Mesendoderm (in vitro differentiated cells): ENCODE measurements at places on chromosomes 7 and 10.
A peak's percentile ranks its signal among the peaks of the same experiment; 100 is the strongest.

DNA sequence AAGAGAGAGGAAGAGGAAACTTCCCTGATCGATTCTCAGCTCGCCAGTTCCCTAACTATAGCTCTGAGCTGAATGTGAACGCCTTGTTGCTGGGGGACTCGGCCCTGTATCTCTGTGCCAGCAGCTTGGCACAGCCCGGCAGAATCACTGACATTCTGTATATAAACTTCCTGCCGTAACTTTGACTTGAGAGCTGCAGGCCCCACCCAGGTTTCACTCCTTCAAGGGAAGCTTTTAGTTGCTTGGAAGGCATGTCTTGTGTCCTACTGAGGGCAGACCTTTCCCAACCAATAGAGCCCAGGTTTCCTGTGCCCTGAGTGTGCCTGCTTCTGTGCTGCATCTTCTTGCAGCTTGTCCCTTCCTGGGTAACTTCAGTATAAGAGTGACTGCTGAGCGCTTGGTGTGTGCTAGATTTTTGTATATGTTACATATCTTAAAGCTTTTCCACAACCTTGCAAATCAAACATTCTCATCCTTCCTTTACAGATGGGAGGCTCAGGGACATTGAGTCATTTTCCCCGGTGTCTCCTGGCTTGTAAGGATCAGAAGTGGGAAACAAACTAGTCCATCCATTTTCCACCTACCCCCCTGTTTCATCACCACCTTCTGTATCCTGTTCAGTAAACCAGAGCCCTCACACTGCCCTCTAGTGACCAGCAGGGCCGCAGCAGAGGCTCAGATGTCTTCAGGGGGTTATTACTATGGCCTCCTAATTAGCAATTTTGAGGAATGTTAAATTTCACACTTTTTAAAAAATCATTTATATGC, 225.2 kb upstream of the PRSS58 start:
- peak; percentile 73 for DNase-seq

GRCh38 chr7:762885-763284, 35.8 kb upstream of the PRKAR1B start:
- DNase-seq = no peak

DNA sequence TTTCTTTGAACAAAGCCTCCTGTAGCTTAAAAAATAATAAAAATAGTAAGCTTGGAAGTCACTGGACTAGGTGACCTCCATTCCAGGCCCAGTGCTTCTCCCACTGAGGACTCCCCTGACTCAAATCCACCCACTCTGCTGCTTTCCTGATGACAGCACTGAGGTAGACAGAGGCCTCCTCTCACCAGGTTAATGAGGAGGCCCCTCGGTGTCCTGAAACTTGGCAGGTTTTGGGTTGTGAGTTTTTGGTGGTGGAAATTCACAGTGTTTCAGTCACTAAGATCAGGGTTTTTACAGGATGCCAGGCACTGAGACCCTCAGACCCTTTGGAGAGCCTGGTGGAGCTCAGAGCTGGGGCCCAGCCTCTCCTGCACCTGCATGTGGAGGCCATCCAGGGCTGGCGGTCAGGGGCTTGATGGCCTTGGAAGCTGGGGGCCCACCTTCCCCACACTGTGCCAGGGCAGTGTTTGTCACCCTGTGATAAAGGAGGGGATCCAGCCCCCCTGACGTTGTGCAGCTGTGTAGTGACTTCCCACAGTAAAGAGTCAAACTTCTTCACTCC, 19.1 kb downstream of the TSPAN14 start:
- no peak for DNase-seq

DNA sequence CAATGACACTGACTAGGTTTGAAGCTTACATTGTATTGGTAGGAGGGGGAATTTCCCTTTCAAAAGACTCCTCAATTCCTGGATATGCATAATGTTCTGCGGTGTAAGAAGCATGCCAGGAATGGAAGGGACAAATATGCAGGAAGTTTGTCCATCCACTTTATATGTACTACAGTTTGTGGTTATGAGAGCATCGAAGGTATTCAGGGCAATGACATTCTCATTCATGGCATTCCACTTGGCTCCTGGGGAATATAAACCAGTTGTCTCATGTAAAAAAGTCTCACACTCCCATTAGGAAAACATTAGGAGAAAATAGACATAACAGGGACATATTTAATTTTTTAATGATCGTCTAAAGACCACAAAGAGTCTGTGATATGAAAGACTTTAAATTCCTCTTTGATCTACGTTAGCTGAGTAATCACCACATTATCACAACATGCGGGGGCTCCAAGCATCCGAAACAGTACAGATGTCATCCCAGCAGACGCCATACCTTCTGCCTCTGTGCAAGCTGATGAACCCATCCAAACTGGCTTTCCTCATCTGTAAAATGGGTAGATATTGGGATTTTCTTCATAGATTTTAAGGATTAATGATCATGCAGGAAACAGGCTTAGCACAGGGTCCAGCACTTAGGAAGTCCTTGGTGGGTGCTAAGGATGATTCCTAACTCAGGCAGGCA, 675.3 kb downstream of the INHBA start:
- peak; percentile 19 for DNase-seq

DNA sequence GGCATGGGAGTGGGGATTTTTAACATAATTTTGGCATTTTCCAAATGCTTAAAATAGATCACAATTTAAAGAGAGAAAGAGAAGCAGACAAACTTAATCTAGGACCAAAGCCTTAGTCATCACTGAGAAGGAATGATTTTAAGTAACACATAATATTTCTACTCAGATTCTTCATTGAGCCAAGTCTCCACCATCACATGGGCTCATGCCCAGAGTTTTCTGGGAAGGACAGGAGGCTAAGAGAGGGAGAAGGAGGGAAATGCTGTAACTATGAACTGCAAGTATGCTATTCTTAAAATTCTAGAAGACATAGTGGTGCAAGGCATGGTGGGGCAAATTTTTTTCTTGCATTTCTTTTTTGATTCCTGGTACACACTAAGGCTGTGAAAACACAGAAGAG, 23.8 kb upstream of the UBE2D1 start:
- DNase-seq = no peak

DNA sequence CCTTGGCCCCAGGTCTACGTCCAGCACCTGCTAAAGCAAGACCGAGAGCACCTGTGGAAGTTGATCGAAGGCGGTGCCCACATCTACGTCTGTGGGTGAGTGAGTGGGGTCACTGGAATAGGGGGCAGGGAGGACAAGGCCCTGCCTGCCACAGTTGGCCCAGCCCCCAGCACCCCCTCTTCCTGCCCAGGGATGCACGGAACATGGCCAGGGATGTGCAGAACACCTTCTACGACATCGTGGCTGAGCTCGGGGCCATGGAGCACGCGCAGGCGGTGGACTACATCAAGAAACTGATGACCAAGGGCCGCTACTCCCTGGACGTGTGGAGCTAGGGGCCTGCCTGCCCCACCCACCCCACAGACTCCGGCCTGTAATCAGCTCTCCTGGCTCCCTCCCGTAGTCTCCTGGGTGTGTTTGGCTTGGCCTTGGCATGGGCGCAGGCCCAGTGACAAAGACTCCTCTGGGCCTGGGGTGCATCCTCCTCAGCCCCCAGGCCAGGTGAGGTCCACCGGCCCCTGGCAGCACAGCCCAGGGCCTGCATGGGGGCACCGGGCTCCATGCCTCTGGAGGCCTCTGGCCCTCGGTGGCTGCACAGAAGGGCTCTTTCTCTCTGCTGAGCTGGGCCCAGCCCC, 8.1 kb downstream of the TMEM120A start:
- no peak for DNase-seq

DNA sequence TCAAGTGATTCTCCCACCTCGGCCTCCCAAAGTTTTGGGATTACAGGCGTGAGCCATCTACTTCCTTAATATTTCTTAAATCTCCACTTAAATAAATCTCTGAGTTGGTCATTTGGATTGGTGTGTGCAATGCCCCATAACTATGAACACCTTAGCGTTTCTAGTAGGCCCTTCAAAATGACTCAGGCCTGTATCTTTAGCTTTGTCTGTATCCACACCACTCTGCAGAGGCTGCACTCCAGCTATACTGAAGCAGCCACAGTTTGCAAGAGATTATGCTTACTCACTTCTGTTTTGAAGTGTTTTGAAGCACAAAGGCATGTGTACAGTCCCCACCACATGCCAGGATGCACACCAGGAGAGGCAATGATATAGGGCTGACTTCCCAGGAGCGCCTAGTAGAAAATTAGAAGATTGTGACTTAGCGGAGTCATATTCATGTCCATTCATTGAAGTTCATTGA, 2.4 kb upstream of the ST7 start:
- DNase-seq = no peak

DNA sequence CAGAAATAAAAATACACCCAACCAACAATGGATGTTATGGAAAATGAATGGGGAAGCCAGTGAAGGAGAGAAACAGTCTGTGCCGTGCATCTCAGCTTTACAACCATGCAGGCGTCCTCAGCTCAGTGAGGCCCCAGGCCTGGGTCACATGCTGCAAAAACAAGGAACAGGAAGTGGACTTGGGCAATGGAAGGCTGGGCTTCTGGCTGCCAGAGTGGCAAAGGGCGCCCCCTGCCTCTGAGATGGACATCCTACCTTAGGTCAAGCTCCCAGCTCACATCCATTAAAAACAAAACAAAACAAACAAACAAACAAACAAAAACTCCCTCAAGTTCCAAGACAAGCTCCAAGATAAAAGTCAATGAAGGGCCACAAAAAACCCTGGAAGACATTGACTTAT, 54.7 kb upstream of the AFAP1L2 start:
- peak; percentile 90 for DNase-seq

DNA sequence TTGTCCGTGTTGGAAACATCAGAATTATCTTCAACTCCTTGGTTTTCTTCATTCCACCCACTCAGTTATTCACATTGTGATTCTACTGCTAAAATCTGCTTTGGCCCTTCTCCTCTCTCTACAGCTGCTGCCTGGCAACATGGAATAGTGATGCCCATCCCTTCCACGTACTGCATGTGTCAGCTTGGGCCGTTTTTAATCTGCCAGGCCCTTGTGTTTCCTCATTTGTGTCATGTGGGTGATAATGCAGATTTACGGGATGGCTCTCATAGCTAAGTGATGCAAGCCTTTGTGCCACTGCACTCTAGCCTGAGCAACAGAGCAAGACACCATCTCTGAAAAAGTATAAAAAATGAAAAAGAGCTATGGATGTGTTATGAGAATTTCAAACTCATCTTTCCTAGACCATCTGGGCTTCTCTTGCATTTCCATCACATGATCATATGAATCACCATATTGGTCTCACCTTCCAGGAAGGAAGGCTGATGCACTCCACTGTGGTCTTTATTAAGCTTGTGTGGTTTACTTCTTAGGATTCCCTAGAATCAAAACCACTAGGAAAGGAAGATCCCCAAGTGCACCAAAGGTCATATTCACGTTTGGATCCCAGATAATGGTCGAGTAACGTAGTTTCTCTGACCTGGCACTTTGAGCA, 20.6 kb upstream of the CELF2 start:
- no peak for DNase-seq
